ENCODE measurements at places on chromosomes 5 and 9.

DNA sequence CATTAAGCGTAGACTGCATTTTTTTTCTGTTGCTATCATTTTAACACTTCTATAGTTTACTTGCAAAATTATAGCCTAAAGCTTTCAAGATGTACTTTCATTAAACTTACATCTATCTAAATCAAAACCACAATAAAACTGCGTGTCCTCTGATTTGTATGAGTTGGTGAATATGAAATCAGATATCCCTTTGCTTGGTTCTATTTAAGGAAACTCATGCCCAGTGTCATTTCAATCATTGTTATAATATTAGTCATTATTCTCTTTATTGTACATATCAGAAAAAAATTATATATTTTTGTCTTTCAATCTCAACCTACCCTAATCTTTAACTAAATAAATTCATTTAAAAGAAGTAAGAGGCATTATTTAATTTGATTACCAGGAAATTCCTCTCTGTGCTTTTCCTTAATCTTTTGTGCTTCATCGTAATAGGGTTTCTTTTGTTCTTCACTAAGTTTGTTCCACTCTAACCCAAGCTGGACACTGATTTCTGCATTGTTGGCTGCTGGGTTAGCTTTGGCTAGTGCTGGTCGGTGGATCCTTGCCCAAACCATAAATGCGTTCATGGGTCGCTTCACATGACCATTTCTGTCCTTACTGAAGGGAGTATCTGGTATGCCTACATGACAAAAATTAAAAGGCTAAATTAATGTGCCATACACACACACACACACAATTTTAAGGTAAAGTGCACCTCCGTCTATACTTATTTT is 3.8 kb downstream of the SOX30 start:
- no peak for DNase-seq

GRCh38 chr9:69671311-69671878 is 776 bp downstream of the APBA1 start:
- DNase-seq = no peak

DNA sequence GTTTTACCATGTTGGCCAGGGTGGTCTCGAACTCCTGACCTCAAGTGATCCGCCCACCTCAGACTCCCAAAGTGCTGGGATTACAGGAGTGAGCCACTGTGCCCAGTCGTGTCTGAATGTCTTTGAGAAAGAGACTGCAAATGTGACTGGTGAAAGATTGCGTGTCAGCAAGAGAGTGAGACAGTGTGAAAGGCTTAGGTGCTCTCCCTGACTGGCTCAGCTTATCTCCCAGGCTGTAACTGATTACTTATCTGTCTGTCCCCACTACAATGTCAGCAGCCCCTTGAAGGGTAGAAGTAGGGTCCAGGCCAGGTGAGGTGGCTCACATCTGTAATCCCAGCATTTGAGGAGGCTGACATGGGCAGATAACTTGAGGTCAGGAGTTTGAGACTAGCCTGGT is 3.4 kb upstream of the FGFR4 start:
- DNase-seq = no peak

GRCh38 chr9:129175825-129176633 is 2.0 kb downstream of the IER5L start:
- peak; percentile 77 for DNase-seq

GRCh38 chr9:126348911-126349550 is 22.4 kb downstream of the MVB12B start:
- no peak for DNase-seq

GRCh38 chr5:110644357-110644756 is 82.1 kb downstream of the TMEM232 start:
- DNase-seq = no peak

DNA sequence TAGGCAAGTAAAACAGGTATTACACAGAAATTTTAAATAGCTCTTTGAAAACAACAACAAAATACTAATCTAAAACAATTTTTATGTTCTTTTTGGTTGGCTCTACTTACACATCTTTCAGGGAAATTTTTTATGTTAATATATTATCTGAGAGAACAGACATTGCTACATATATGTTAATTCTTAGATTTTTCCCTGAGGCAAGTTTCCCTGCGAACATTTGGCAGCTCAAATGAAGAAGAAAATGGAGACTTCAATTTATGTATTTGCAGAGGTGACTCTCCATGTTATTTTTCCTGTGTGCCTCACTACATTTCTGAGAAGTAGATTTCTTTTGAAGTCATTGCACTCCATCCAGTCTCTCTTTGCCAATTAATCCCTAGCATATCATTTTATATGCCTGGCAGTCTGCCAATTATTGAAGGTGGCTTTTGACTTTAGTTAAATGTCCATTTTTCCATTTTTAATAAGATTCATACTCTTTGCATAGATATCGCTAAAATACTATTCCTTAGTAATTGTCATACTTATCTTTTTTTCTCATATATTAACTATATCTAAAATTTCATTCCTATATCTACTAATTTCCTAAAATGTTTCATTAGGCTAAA is 908.2 kb upstream of the CDH10 start:
- no peak for DNase-seq

GRCh38 chr5:5372930-5373329 is 49.5 kb upstream of the ICE1 start:
- DNase-seq = no peak

DNA sequence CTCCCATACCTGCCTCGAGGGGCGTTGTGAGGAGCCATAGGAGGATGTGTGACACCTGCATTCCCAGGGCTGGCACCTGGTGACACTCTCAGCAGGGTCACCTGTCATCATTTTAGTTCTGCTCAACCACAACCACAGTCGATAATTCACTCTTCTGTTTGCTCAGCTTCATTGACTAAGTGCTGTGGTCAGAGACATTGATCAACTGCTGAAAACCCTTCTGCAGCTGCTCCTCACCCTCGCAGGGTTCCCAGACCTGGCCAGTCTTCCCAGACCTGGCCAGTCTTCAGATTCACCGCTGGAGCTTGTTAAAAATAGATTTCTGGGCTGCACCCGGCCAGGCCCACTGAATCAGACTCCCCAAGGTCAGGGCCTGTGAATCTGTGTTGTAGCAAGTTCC is 92.8 kb downstream of the MVB12B start:
- DNase-seq = no peak

- DNase-seq = no peak
Observed at GRCh38 chr5:2194236-2194555, 311.5 kb upstream of the IRX4 start.

- DNase-seq = no peak
Observed at GRCh38 chr5:14700478-14701436, 36.2 kb downstream of the OTULIN start.

- DNase-seq = no peak
Observed at GRCh38 chr9:89899573-89899972, 294.8 kb downstream of the GADD45G start.

DNA sequence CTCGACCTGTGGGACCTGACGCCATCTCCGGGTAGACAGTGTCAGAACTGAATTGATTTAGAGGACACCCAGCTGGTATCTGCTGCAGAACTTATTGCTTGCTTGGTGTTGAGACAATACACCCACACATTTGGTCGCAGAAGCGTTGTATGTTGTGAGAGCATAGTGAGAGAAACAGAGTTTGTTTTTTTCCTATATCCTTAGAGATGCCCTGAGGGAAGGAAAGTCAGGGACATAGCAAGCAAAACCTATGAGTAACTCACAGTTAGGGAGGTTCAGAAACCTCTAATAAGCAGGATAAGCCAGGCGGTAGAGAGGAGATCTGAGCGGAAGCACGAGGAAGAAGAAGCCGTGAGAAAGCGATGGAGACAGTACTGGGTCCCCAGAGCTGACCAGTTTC is 59.8 kb downstream of the PTCD2 start:
- no peak for DNase-seq

DNA sequence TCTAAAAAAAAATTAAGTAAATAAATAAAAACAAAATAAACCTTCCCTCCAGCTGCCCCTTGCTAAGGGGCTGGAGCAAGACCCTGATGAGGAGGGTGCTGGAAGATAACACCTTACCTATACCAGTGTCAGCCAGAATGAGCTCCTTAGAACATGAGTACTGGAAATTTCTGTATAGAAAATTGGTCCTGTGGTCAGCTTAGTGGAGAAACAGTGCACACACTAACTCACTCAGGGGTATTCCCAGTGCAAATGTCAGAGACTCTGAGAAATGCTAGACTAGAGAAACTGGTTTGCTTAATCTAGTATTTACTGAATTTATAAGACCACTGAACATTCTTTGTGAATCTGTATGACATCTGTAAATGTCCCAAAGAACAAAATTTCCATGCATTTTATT is 62.1 kb upstream of the CTXN3 start:
- no peak for DNase-seq

GRCh38 chr5:31392061-31392460 is 139.8 kb downstream of the DROSHA start:
- no peak for DNase-seq

DNA sequence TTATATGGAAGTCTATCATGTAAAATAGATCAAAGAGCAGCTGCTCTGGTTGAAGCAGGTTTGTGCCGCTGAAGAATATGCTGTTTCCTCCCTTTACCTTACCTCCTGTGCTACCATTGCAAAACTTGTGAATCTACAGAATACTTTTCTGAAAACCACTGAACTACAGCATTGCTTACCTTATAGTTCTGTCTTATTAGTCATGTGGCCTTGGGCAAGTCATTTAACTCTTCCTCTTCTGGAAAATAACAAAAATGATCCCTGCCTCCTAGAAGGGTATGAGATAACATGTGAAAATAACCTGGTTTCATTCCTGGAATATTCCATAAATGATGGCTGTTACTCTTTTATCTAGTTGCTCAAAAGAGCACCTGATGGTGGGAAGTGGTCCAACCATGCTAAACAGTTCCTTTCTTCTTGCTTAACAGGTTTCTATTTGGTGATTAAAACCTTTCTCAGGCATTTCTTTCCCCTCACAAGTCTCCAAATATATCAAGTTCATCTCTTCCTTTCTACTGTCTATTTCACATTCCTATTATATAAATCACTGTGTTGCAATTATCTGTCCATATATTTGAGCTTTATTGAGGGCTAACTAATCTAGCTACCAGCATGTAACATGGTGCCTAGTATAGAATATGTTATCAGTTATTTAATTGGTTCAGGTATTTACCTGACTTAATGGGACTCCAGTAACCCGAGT is 15.0 kb downstream of the TRIM32 start:
- DNase-seq = no peak

- DNase-seq = no peak
Observed at GRCh38 chr5:32264957-32265572, 47.7 kb downstream of the MTMR12 start.

- no peak for DNase-seq
Observed at GRCh38 chr5:98568336-98568735, 205.1 kb upstream of the RGMB start.

DNA sequence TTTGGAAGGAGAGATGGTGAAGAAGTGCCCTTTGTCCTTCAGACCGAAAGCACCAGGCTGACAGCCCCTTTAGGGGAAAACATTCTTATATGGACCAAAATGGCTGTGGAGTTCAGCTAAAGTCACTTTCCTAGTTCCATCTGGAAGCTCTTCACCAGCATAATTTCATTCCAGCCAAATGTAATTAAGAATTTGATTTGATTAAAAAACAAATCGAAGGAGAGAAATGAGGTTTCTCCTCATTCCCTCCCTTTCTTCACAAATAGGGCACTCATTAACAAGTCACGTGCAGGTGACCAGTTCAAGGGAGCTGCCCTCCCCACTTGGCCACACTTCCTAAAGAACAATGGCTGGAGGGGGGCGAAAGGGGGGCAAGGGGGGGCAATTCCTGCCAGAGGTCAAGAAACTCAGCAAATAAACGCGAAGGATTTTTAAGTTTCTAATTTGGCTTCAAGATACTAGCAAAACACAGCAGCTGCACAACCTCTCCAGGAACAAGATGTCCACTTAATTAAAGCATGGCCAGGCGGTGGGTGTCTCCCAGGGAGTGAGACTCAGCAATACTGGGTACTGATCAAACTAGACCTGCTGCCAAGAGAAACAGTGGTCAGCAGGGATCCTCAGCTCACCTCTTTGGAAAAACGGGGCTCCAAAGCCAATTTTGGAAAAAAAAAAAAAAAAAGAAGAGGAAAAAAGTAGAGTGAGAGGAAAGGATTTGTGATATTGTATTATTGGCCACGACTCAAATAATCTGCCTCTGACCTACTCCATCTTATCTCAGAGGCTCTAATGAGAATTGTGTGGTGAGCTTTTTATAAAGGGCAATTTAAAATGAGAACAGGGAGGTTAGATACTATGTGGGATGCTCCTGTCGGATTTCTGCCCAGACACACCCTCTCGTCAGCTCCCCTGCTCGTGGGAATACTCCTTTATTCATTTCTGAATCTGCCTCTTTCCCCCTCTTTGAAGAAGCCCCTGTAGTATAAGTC is 254.3 kb downstream of the ZSWIM6 start:
- no peak for DNase-seq

GRCh38 chr5:138981131-138981530 is 106.0 kb upstream of the LRRTM2 start:
- no peak for DNase-seq

DNA sequence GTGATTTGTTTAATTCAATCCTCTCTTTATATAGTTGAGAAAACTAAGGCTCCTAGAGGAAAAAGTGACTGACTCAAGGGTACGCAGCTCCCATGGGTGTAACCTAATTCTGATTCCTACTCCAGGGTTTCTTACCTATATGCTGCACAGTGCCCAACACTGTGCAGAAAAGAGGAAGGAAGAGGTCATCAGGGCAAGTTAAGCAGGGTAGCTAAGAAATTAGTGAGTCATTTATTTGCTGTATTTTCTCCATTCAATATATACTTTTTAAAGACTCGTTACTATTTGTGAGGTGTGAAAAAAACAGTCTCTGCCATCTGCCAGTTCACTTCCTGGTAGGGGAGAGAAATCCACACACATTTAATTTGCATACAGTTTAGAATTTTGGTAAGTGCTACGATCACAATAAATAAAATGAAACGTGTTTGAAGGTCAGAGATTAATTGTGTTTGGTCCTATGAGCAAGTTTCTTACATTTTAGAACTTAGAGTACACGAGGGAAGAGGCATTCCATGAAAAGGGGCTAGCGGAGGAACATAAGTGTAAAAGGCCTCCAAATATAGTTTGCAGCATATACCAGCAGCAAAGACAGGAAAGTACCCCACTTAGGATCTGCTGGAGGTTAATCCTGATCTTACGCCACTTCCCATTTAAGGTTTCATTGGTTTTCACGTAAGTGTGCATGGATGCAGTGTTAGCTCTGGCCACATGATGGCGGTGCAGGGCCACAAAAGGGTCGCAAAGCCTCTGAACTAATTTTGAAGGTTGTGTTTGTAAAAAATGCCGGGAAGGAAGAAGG is 59.9 kb upstream of the TLR4 start:
- no peak for DNase-seq

GRCh38 chr9:79151791-79152190 is 420.0 kb upstream of the TLE4 start:
- no peak for DNase-seq
